Psoas muscle (tissue), 8 donors: ENCODE measurements at places on chromosomes 3 and 15.

DNA sequence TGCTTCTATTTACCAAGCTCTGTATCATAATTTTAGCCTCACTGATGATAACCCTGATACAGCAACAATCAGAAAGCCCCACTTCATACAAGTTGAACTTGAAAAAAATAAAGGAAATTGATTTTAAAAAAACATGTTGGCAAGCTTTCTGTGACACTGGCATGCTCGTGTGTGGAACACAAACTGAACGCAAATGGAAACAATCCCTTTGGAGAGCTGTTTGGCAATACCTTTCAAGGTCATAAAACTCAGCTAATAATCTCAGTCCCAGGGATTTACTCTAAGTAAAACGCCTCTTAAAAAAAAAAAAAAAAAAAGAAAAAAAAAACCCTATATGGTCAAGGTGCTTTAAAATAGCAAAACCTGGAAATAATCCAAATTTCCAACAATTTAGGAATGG is 166.7 kb upstream of the BCL6 start:
- H3K27me3 ChIP-seq: no peaks in the 10 kb centered on the region
- DNase-seq: no peak
- peak overlapping the region; percentile 83 for H3K27ac ChIP-seq
- H3K36me3 ChIP-seq: no peaks in the 10 kb centered on the region
- peaks cover 46% of the 10 kb centered on the region for H3K4me1 ChIP-seq

DNA sequence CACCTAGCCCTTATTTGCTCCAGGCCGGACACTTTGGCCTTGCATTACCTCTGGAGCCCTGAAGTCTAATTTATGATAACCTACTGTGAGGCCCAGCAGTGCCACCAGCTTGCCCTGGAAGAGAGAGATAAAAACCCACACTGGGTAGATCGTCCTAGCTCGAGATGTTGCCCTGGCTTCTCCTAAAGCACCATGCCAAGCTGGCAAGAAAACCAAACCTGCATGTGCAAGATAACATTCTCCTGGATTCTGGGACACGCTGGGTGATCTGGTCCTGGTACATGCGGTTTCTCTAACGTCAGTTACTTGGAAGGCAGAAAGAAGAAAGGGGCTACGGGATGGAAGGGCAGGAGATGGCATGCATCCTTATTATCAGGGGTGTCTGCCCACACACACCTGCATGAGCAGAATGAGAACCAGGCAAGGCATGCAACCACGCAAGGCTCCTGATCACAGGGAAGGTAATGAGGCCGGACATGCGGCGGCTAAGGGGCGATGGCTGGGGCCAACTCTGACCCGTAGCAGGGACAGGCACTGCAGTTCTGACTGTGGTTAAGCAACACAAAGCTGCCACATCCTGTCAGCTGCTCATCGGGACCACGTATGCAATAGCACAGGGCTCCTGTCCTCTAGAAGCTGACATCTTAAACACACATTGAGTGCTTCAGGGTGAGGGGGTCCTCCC is 73.0 kb downstream of the OXNAD1 start:
- H3K4me3 ChIP-seq: no peak overlapping the region
- no peak for DNase-seq
- no peaks in the 10 kb centered on the region for H3K27me3 ChIP-seq
- peaks cover 17% of the 10 kb centered on the region for H3K4me1 ChIP-seq
- no peaks in the 10 kb centered on the region for H3K36me3 ChIP-seq
- peak overlapping the region; percentile 73 for H3K27ac ChIP-seq

DNA sequence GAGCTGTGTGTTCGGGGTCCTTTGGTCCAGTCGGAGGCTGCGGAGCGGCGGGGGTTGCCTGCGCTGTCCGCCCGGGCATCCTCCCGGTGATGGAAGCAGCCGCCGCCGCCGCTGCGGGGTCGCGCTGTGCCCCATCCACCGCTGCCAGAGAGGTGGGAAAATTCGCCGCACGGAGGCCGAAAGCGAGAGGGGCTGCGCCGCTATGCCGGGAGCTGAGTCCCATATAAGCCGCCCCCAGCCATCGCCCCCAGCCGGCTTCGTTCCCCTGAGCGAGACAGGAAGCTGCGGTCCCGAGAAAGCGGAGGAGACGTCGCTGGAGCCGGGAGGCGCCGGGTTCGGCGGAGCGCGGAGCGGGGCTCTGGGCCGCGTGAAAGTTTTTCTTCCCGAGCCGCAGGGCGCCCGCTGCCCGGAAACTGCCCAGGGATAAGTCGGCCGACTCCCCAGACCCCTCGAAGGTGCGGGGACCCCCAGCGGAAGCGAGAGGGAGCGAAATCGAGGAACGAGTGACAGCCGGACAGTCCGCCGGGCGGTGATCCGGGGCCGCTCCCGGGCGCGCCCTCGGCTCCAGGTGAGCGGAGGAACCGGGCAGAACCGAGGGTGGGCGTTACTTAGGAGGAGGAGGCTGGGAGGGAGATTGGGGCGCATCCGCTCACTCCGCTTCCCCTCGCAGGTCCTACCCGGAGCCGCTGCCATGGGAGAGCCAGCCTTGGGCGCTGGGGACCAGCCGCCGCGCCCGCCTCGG is 574 bp downstream of the CHST2 start:
- no peak overlapping the region for H3K27ac ChIP-seq
- H3K4me1 ChIP-seq: peaks cover 3% of the 10 kb centered on the region
- H3K4me3 ChIP-seq: peak overlapping the region; percentile 88
- DNase-seq: peak; percentile 49
- peaks cover 44% of the 10 kb centered on the region for H3K27me3 ChIP-seq

DNA sequence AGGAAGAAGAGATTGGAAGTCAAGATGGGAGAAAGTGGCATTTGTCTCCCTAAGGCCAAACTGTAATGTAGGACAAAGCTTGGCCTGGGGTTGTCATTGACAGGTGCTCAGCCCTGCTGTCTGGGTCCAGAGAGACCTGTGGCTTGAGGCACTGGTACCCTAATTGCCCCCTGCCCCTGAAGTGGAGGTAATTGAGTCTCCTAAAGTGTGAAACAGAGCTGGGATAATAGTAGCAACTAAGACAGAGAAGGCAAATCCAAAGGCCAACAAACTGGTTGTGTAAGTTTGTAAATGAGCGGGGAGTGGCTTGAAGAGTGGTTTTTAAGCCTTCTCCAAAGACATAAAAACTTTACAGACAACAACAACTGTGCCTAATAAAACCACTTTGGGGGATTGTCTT is 264.2 kb upstream of the ROPN1 start:
- no peaks in the 10 kb centered on the region for H3K36me3 ChIP-seq
- H3K27ac ChIP-seq: no peak overlapping the region
- H3K4me3 ChIP-seq: no peak overlapping the region
- no peaks in the 10 kb centered on the region for H3K27me3 ChIP-seq
- DNase-seq: no peak
- peaks cover 14% of the 10 kb centered on the region for H3K4me1 ChIP-seq

DNA sequence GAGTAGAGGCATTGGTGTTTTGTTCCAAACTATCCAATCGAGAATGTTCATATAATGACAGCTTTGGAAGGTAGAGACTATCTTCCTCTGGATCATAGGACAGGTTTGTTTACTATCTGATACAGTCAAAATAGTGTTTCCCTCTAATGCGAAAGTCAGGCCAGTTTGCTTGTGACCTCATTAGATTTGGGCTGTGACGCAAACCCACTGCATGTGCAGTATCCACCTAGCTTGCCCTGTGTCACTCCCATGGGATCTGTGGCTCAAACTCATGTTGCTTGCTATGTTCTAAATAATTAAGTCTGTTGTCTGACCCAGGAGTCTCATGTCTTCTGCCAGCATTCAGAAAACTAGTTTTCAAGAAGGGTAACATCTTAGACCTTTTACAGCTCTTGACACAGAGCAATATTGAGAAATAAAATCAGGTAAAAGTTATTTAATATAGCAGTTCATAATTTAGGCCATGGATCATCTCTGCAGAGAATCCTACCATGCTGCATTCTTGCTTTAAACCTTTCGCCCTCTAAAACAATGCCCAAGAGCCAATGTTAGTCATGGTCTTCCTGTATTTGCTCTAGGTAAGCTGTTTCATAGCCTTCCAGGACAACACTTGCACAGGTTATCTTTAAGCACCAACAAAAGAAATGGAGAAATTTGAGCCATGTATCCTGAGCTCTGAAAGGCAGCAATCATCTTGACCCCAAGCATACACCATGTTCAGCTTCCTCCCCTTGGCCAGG is 26.4 kb downstream of the NIT2 start:
- H3K4me1 ChIP-seq: no peaks in the 10 kb centered on the region
- no peak overlapping the region for H3K4me3 ChIP-seq
- no peaks in the 10 kb centered on the region for H3K27me3 ChIP-seq
- DNase-seq: no peak
- H3K36me3 ChIP-seq: peaks cover 96% of the 10 kb centered on the region
